ENCODE measurements at places on chromosomes 6 and 20. TPM values are rescaled to one million over a fixed set of nuclear protein-coding genes. Genes with fewer than 3 reads are reported as not detected.

SLC12A5 gene
- total RNA-seq: 13.8 TPM

ADGB gene
- not detected for total RNA-seq

TP53TG5 gene
- total RNA-seq: not detected

TFAP2A gene
- total RNA-seq: 9.6 TPM
